ENCODE measurements at places on chromosomes 5 and 9. TPM values are rescaled to one million over a fixed set of nuclear protein-coding genes. Genes with fewer than 3 reads are reported as not detected.

DNA sequence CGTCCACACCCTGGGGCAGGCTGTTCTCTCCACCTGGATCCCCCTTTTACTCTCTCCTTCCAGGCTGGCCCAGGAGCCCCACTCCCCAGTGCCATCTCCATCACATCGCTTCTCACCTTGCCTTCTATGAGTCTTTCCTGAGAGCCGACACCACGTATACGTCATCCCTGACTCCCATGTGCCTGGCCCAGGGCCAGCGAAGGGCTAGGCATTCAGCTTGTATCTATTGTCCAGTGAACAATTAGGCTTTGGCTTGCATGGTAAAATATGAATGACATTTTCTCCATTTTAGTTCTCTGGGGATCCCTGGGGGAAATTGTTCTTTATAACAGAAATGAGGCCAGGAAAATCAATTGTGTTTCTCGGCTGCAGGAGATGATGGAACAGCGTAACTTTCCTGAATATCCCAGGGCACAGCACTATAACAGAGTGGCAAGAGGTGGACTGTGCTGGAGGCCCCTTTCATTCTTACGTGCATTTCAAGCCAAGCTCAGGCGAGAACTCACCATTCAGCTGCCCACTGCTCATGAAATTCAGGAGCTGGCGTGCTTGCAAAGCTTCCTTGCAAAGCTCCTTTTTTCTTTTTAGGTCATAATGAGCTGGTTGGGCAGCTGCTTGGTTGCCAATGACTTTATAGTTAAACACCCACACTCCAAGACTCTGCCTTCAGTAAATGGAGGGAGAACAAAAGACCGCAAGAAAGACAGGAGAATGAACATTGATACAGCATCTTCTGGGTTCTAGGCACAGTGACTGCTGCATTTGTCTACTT is 37.7 kb downstream of the NSG2 start:
- DNase-seq = no peak

- no peak for DNase-seq
Observed at GRCh38 chr5:107218457-107219193, 452.1 kb downstream of the EFNA5 start.

DNA sequence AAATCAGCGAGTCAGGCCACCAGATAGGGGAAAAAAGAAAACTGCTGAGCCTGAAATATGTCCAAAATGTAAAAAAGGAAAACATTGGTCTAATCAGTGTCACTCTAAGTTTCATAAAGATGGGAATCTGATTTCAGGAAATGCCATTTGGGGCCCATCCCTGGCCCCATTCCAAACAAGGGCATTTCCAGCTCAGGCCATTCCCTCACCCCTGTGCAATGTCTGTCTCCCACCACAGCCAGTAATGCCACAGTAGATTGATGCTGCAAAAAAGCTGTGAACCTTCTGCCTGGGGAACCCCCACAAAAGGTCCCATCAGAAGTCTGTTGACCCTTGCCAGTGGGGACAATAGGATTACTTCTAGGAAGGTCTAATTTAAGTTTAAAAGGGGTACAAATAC is 199.6 kb downstream of the YTHDC2 start:
- DNase-seq = no peak

DNA sequence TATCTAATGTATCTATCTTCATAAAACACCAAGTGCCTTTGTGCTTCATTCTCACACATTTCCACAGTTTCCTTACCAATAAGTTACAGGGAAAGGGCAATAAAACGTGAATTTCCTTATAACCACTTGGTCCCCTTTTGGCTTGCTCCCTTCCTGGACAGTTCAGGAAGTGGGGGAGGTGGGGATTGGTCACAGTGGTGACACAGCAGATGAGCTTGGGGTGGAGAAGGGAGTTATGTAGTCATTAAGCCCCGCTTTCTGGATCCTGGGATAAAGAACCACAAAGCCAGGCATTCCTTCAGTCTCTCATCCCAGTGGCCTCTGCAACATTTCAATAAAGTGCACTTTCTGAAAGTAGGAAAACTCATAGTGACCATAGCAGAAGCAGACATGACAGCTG is 47.1 kb upstream of the FYB1 start:
- no peak for DNase-seq

ADAMTSL1 gene
- not detected for total RNA-seq

All from B cell (primary cell).